BJ (cell line): ENCODE measurements at places on chromosomes 1 and 21.

DNA sequence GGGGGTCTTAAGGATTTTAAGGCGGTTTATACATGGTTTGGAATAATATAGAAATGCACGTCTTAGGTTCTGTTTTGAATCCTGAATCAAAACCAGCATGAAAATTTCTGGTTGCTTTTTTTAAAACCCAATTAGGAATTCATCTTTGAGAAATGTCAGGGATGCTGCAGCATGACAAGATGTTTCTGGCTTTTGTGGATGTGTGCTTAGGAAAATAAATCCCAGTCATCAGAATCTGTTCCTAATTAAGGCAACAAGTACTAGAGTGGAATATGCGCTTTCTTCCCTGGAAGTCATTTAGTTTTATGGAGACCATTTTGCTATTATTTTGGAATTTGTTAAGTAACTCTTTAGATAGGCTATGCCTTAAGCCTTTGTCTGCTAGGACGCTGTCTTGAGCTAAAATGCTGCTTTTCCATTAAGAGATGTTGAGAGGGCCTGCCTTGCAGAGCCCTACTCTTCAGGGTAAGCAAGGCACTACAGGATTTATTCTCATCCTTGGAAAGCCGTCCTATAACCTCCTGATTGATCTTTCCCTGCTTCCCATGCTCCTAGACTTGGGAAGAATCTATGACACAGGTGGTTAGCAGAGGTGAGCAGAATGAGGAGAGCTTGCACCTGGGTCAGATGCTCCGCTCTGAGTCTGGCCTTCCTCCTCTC is 332.8 kb downstream of the DISC1 start:
- DNase-seq = peak; percentile 59

DNA sequence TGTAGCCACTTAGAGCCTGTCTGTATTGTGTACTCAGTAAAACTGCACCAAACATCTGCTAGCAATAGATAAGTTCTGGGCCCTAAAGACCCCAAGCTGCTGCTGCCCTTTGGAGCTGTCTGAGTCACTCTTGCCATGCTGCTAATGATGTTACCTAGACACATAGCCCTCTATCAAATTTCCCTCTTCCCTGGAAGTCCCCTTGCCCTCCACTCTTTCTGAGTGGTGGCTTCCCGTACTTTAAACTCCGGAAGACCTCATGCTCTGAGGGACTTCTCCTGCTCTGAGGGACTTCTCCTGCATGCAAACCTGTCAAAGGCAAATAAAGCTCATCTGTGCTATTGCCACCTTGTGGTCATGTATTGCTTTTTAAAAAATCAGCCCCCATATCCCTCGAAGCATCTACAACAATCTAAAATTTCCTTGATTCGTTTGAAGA is 34.0 kb downstream of the FH start:
- DNase-seq = no peak

- DNase-seq = no peak
These were observed 32.3 kb downstream of the PABPC4 start for GRCh38 chr1:39544327-39544726.

DNA sequence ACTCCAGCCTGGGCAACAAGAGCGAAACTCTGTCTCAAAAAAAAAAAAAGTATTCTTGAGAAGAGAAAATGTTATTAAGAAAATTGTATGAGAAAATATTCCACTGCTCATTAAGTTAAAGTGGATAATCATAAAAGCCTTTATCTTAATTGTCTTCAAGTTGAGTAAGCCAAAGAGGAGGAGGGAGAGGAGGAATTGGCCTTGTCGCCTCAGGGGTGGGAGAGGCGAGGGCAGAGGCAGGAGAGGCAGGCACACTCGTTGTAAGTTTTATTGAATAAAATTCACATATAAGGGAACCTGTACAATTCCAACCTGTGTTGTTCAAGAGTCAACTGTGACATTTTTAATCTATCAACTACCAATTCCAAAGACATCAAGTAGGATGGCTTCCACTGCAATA is 820.3 kb downstream of the USP25 start:
- DNase-seq = no peak

- DNase-seq = no peak
These were observed 288.9 kb downstream of the TM2D1 start for GRCh38 chr1:61436016-61436415.

GRCh38 chr1:48810740-48811139 is 34.0 kb upstream of the BEND5 start:
- no peak for DNase-seq

DNA sequence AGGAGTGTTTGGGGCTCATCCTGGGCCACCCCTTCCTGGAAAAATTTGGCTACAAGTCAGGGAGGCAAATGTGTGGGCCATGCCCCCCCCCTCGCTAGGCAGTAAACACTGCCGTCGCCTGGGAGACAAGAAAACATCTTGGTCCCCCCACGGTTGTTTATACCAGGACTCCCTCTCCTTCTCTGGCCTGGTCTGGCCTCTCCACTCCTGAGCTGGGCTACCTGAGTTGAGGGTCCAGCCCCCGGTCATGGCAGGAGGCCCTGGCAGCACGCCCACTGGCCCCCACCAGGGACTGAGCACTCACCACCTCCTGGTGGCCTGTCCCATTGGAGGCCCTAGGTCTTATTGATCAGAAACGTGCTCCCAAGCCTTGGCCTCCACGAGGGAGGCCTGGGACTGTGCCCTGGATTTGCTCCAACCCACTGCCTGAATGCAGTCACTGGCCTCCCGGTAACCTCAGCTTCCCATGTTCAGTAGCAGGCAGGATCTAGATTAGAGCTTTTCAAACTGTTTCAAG is 15.8 kb downstream of the KCNQ4 start:
- no peak for DNase-seq

DNA sequence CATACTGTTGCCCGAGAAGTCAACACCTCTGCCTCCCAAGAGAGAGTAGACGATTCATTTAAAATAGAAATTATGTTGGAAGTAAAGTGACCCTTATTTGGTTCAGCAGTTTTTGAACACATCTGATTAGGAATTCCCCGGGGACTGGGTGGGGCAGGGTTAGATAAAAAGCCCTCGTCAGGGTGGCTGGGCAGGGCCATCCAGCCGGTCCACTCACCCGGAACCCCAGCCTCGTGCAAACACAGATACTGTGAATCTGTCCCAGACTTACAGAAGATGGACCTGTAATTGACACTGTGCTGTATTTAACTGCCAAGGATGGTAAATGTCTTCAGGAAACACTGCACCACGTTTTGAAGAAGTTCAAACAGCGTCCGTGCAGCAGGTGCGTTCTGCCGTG is 63.7 kb downstream of the PRDM16 start:
- no peak for DNase-seq

- DNase-seq = no peak
These were observed 1.7 kb upstream of the SCAF4 start for GRCh38 chr21:31733551-31734149.

DNA sequence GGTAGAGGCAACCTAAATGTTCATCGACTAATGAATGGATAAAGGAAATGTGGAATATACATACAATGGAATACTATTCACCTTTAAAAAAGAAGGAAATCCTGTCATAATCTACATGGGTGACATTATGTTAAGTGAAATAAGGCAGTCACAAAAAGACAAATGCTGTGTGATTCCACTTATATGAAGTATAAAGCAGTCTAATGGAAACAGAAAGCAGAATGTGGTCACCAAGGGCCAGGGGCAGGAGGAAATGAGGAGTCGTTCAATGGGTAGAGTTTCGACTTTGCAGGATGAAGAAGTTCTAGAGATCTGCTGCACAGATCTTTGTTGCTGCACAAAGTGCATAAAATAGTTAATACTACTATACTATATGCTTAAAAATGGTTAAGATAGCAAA is 7.8 kb downstream of the DIPK1A start:
- DNase-seq = no peak

- no peak for DNase-seq
These were observed 10.7 kb downstream of the TUT4 start for GRCh38 chr1:52542085-52542688.

DNA sequence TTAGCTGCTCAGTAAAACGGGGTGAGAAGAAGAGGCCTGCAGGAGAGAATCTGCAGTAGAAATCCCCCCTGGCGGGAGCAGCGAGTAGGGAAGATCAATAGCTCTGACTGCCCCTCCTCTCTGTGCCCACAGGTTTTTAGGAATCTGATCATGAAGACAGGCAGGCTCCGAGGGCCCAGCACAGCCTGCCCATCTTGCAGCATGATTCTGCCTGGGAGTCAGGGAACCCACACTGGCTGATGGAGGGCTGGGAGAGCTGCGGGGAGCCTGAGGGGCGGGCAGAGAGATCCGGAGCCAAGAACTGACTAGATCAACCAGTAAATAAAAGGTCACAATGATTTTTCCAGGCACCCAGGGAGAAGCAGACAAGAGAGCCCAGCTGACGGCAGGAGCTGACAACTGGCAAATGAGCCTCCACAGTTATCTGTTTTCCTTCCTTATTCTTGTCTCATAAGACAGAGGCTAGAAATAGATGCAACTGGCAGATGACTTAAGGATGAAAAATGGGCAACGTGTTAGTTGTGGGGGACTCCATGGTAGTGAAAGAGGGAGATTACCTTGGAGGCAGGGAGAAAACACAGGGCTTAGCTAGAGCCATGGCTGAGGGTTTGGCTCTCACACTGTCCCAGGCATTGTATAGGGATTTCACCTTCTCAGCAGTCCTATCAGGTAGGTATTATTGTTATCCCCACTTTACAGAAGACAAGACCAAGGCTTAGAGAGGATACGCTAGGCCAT is 116.2 kb downstream of the PLXNA2 start:
- no peak for DNase-seq

DNA sequence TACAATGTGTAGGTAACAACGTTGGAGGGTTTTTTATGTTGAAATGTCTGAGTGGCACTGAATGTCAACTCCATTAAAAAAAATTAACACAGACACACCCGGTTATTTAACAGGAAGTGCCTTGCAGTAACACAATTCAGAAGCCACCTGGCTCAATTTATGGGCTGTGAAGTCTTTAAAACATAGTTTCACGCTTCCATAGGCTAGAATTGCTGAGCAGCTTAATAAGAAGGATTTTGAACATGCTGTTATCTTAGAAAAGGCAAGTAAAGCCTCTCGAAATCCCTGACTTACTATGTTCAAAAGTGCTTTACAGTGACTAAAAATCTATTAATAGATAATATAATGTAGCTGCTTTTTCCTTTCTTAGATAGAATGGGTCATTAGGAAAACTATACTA is 19.7 kb downstream of the SRSF4 start:
- DNase-seq = no peak

- no peak for DNase-seq
These were observed 2.2 kb downstream of the RUNX1 start for GRCh38 chr21:35046880-35047229.

GRCh38 chr1:235913311-235913710 is 46.6 kb upstream of the LYST start:
- no peak for DNase-seq

DNA sequence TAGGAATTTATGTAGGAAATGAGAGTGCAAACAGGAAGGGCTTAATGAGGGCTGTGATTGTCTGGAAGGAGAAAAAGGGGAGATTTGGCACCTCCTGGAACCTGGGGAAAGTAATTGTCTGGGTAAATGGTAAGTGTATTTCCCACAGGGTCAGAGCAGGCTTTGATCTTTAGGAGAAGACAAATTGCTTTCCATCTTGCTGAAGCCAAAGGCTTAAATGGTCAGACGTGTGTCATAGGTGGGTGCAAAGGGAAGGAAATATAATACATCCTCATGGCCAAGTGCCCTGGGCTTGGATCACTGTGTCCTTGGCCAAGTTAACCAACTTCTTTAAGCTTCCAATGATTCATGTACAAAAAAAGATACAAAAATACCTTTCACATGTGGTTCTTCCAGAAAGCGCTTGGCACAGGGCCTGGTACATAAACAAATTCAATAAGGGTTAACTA is 1.3 kb upstream of the DUSP23 start:
- no peak for DNase-seq

DNA sequence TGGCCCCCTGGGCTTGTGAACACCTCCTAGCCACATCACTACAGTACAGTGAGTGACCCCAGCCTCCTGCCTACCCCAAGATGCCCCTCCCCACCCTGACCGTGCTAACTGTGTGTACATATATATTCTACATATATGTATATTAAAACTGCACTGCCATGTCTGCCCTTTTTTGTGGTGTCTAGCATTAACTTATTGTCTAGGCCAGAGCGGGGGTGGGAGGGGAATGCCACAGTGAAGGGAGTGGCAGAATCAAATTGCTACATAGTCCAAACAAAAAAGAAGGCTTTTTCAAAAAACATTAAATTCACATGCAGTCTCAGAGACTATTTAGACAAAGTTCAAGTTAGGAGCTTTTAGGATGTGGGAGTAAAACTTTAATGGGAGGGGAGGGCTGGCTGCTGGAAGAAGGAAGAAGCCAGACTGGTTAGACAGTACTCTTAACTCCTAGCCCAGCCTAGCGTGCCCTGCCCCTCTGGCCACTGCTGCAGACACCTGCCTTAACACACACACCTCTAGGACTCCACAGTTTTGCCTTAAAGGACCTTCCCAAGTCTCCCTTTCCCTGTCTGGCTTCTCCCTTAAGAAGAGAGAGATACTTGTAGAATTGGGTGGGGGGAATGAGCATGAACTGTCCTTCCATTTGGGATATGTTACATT is 9.4 kb downstream of the PEA15 start:
- DNase-seq = no peak

DNA sequence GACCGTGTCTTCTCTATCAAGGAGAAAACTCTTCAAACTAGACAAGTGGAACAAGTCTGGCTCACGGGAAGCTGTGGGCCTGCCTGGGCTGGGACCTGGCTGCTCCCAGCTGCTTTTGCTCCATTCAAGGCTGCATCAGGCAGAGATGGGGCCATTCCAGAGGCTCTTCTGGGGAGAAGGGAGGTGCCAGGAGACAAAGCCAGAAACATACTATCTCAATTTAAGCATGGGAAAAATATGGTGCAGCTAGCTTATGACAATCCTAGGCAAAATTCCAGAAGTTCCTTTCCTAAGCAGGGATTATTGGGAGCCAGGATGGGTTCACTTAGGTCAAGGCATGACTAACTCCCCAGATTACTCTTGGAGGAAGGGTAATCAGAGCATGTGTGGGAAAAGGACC is 90.8 kb upstream of the SLC2A1 start:
- no peak for DNase-seq

- no peak for DNase-seq
These were observed 28.2 kb downstream of the NAV1 start for GRCh38 chr1:201566933-201567801.

- DNase-seq = no peak
These were observed 1142.1 kb upstream of the PRMT6 start for GRCh38 chr1:105914403-105914802.

DNA sequence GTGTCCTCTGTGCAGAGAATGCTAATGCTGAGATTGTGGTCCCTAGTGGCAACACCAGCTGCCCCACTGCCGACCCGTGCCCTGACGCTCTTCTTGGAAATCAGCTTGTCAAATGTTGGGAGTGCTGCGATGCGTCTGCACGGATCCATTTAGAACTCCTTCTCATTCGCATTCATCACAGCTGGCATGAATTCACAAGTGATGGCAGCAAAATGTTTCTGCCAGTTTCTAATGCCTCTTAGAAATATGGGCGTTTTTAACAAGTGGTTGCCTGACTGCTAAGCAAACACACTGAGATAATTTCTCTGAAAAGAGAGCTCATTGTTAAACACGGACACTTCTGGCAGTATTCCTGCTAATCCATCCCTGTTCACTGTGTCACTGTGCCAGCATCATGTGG is 131.9 kb upstream of the KCNJ6 start:
- no peak for DNase-seq
